ENCODE measurements at places on chromosomes 3 and 15.

DNA sequence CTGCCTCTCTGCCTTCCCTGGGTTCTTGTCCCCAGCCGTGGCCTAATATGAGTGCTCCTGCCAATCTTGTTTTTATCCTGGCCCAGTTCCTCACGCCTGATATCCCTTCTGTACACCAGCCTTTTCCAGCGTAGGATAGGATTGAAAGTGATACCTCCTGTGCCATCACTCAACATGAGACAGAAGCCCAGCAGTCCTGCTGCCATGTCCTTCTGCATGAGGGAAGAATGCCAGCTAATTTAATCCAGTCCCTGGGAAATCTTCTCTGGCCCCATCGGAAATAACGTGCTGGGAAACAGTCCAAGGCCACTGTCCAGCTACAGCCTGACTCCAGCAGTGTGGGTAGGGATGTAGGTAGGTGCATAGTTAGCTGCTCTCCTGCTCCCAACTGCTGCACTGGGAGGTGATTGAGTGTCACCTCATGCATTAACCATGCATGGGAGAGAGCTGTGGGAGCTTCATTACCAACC, 92.0 kb upstream of the TPM1 start:
- no peak for DNase-seq

DNA sequence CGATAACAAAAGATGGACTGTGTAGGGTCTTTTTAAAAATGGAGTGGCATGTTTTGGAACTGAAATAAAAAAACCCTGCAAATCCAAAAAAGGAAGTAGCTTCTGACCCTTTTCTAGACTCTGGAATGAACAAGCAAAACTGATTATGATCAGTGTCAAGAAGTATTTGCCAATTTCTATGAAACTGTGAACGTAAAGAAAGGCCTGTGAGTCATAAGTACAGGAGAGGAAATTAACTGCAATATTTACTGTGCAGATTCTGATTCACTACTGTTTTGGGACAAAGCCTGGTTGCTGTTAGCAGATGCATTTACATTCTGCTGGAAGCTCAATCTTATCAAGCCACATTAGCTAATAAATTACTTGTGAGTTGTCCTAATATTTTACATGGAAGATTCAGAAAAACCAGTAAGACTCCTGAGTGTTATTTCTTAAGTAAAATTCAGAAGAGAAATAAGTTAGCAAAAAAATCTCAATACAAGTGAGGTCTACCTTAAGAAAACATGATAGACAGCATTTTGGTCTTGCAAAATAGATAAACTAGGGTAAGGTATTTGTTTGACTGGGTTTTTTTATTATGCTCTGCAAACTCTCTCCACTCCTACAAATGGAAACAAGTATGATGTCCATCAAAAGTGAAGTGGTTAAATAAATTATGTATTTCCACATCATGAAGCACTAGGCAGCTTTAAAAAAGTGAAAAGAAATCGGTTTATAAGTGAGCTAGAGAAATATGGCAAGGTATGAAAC, 90.2 kb upstream of the LMOD3 start:
- no peak for DNase-seq

DNA sequence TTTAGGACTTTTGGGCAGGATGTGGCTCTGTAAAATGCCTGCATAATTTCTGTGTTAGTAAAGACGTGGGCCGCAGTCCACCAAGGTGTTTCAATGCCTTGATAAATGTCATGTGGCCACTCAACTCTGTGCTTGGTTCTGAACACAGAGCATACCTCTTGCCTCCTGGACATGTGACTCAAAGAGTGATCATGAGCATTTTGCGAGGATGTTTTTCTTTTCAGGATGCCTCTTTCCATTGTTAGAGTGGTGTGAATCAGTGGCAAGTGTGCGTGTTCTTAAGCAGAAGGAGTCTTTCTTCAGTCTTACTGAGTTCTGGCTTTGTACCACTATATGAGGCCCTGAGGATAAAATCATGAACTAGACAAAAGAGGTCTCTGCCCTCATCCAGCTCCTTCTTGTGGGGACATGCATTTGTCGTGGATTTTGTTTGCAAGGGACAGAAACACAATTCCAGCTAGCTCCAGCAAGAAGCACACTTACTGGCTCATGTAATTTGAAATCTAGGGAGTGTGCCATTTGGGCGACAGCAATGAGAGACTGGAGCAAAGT, 363.4 kb downstream of the LRTM1 start:
- DNase-seq, result no peak

DNA sequence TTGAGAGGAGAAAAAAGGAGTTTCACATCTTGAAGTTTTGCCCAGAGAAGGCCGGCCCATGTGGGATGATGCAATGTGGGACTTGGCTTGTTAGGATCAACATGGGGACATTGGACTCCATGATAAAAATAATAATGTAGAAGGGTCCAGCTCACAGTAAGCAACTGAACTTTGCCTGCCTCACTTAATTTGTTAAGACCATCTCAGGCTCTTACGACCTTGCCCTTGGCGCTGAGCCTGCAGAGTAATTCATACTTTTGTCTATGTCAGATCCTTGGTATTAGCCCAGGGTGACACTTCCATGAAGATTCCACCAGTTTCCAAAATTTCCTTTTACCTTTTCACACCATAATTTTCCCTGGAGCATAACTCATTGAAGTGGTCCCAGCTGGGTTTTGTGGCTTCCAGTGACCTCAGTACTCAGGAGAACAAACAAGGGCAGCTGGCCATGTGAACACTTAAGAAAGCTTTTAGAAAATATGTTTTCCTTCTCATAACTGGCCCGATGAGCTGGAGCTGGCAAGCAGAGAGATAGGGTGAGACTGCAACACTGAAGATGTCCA, 315.4 kb upstream of the RASGRP1 start:
- DNase-seq, result no peak

DNA sequence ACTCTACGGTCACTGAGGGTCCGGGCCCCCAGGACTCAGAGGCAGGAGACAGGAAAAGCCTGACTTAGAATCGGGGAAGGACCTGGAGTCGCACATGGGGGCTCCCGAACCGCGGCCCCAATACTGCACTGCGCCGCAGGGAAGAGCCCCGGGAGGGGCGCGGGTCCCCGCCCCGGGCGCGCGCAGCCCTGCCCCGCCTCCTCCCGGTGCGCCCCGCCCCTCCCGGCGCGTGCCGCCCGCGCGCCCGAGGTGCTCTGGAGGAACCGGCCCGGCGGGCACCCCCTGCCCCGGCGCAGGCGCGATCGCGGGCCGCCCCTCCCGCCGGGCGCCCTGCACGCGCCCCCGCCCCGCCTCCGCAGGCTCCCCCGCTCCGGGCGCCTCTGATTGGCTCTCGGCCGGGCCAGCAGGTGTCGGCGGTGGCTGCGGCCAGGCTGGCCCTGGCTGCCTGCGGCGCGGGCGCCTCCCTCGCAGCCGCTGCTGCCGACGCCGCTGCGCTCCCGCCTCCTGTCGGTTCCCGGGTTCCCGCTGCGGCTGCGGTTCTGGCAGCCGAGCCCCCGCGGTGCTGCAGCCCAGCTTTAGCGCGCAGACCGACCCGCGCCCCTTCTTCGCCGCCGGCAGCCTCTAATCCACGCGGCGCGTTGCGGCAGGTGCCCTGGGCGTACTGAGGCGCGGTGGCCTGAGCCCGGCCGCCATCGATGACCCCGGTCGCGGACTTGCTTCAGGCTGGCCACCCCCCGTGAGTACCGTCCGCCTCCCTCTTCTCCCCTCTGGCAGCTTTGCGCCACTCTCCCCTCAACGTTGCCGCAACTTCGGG, at the start of gene MYRIP:
MYRIP (plus strand) TSS at position 429 of the 814 bp plus-strand sequence. CDS start 91,208 bp downstream, outside the sequence.
- no peak for DNase-seq

GRCh38 chr3:188719545-188719944, 452.2 kb upstream of the TPRG1 start:
- DNase-seq, result no peak

DNA sequence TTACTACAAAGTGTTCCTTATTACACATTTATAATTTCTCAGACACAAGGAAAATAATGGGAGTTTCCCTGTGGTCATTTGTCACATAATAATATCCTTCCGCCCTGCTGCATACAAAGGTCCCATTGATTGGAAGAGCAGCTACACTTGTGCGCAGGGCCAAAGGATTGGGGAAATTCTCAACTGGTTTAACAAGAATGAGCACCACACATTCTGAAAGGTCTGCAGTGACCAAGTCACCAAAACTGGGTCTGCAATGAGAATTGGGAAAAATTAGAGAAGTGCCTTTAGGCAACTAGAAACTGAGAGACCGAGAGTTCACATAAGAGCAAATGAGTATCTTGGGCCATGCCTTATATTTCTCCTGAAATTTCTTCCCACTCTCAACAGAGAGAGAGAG, 98.2 kb upstream of the NR2F2 start:
- no peak for DNase-seq

DNA sequence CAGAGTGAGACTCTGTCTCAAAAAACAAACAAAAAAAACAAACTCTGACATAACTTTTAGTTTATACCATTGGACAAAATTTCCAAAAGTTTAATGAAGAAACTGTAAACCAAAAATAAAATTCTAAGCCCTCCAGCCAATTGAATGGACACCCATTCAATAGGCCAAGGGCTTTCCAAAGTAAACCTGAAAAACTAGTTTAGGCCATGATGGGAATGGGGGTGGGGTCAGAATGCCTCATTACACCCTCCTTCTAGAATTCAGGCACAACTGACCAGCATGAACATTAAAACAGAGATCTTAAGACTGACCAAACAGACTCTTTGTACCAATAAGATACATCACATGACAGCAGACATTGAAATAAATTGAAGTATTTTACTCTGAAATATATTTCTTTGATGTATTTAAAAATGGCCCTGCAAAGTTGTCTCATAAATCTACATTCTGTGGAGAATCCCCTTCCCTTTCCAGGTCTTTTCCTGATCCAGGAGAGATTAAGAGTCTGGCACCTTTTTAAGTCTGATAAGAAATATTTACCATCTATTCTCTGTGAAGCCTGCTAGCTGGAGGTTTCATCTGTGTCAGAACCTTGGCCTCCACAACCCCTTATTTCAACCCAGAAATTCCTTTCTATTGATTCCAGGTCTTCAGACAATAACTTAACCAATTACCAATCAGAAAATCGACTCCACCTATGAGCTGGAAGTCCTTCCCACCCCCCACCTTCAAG, 15.7 kb downstream of the THOC7 start:
- DNase-seq, result no peak

All from central memory CD4-positive, alpha-beta T cell (primary cell).